ENCODE measurements at places on chromosomes 2 and 18. TPM values are rescaled to one million over a fixed set of nuclear protein-coding genes. Genes with fewer than 3 reads are reported as not detected.
A peak's percentile ranks its signal among the peaks of the same experiment; 100 is the strongest.

The CFC1 gene
- total RNA-seq, result not detected

The MARCHF7 gene
- total RNA-seq, result 80.0 TPM

- no peaks in the 10 kb centered on the region for H3K36me3 ChIP-seq
- no peak overlapping the region for H3K27ac ChIP-seq
- H3K4me3 ChIP-seq, result no peak overlapping the region
- no peak for DNase-seq
- H3K4me1 ChIP-seq, result no peaks in the 10 kb centered on the region
Measured at GRCh38 chr2:54475285-54475684, 19.2 kb downstream of the SPTBN1 start.

DNA sequence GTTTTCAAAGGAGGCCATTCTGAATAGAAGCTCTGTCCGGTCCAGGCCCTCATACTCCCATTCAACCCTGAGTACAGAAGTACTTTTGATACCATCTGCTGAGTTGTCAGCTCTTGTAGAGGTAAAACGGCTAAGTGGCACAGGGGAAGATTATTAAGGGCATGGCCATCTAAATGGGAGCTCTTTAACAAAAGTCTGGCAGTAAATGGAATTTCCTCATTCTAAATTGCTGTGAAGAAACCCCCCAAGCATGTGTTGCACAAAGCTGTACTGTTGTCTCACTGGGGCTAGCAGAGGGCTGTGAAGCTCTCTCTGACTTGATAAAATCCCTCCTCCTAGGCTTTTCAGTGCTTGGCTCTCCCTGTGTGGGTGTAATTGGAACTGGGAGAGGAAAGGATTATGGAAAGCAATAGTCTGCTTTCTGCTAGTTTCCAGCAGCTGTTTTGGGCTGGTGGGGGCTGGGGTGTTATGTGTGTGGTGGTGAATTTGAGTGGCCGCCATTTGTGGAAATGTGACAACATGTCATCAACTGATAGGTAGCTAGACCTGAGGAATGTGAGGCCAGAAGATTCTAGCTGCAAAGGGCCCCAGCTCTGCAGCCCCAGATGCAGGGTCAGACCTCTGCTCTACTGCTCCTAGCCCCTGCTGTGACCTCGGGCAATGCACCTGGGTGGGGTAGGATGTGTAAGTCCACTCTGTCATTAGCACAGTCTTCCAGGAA lies 65.1 kb downstream of the MAP4K4 start:
- H3K27me3 ChIP-seq, result no peaks in the 10 kb centered on the region
- no peak overlapping the region for H3K4me3 ChIP-seq
- DNase-seq, result no peak
- peaks cover 8% of the 10 kb centered on the region for H3K36me3 ChIP-seq

- H3K27me3 ChIP-seq, result peaks cover 70% of the 10 kb centered on the region
- no peaks in the 10 kb centered on the region for H3K4me1 ChIP-seq
- no peaks in the 10 kb centered on the region for H3K36me3 ChIP-seq
- H3K4me3 ChIP-seq, result no peak overlapping the region
Measured at GRCh38 chr2:69043736-69044400, 30.9 kb downstream of the ANTXR1 start.

GRCh38 chr18:60448487-60449267 lies 76.1 kb upstream of the MC4R start:
- no peak overlapping the region for H3K27ac ChIP-seq
- DNase-seq, result no peak
- H3K27me3 ChIP-seq, result no peaks in the 10 kb centered on the region
- H3K4me1 ChIP-seq, result no peaks in the 10 kb centered on the region
- no peaks in the 10 kb centered on the region for H3K36me3 ChIP-seq
- H3K4me3 ChIP-seq, result no peak overlapping the region

- no peaks in the 10 kb centered on the region for H3K4me1 ChIP-seq
- H3K4me3 ChIP-seq, result no peak overlapping the region
- H3K36me3 ChIP-seq, result no peaks in the 10 kb centered on the region
- H3K27me3 ChIP-seq, result no peaks in the 10 kb centered on the region
- DNase-seq, result no peak
Measured at GRCh38 chr2:83368916-83369315, 1090.2 kb downstream of the SUCLG1 start.

The CWC22 gene
- total RNA-seq, result 27.8 TPM

The ZSWIM2 gene
- total RNA-seq, result not detected

The RIOK3 gene
- 55.4 TPM for total RNA-seq

GRCh38 chr2:71713581-71714580 lies 260.5 kb downstream of the DYSF start:
- no peak overlapping the region for H3K4me3 ChIP-seq
- DNase-seq, result no peak
- no peaks in the 10 kb centered on the region for H3K36me3 ChIP-seq
- H3K4me1 ChIP-seq, result no peaks in the 10 kb centered on the region
- H3K27ac ChIP-seq, result no peak overlapping the region

The SESTD1 gene
- total RNA-seq, result 14.3 TPM

The RIT2 gene
- not detected for total RNA-seq

DNA sequence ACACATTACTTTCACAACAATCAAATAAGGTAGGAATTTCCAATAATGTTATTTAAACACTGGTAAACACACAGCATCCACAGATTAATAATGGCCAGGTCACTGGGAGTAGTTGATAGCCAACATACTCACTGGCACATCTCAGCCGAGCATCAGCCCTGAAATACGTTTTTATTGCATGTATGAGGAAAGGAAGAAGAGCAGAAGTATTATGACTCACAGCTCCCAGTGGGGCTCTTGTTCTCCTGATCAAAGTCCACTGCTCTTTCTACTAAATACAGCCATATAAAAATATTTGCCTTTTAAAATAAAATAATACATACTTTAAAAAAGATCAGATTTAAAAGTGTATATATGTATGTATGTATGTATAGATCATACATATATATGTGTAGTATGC lies 999.6 kb downstream of the SUCLG1 start:
- DNase-seq, result no peak
- no peaks in the 10 kb centered on the region for H3K4me1 ChIP-seq
- no peaks in the 10 kb centered on the region for H3K27me3 ChIP-seq
- H3K4me3 ChIP-seq, result no peak overlapping the region
- no peak overlapping the region for H3K27ac ChIP-seq
- no peaks in the 10 kb centered on the region for H3K36me3 ChIP-seq

DNA sequence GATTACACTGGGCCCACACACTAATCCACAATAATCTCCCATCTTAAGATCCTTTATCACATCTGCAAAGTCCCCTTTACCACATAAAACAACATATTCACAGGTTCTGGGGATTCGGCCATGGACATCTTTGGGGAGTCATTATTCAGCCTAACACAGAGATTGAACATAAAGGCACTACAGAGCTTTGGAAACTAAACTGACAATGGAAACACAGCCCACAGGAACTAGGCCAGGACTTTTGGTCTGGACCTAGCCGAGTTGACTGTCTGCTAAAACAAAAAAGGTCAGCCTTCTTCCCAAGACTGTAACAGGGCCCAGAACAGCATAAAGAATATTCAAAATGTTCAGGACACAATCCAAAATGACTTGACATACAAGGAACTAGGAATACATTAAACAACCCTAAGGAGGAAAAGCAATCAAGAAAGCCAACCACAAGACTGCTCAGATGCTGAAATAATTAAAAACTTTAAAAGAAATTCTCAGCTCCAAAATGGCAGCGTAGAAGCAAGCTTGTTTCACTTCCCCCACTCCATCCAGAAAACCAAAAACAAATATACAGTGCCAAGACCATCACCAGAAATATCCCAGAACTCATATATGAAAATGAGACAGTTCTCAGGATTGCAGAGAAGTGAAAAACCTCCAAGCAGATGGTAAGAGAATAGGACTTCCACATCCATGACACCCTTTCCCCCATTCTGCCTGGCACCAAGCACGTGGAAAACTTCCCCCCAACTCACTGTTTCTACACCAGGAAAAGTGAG lies 207.8 kb downstream of the ATAD2B start:
- no peak for DNase-seq
- no peak overlapping the region for H3K27ac ChIP-seq
- no peak overlapping the region for H3K4me3 ChIP-seq
- H3K4me1 ChIP-seq, result no peaks in the 10 kb centered on the region
- H3K36me3 ChIP-seq, result peaks cover 23% of the 10 kb centered on the region

DNA sequence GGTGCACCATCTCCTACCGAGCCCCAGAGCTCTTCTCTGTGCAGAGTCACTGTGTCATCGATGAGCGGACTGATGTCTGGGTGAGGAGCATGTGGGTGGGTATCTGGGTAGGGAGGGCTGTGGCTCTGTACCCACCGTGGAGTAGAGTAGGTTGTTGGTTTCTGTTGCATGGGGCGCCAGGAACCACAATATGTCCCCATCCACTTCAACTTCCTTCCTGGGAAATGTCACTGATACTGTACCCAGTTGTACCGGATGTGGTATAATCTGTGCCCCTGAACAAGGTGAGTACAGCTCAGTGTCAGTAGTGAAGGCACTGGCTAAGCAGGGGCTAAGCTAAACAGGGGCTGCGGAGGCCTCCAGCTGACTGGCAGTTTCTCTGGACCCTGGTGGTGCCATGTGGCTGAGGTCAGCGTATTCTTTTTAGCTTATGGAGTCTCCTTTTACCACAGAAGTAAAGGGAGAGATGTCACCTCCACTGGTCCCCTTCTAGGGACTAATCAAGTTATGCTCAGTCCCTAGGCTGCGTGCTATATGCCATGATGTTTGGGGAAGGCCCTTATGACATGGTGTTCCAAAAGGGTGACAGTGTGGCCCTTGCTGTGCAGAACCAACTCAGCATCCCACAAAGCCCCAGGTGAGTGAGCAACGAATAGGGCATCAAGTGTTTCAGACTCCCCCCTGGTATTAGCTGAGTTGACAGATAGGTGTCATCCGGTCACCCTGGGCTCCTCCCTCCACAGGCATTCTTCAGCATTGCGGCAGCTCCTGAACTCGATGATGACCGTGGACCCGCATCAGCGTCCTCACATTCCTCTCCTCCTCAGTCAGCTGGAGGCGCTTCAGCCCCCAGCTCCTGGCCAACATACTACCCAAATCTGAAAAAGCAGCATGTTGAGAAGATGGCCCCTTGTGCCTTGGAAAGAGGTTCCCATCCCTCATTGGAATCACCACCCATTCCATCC lies 2.7 kb downstream of the STK16 start:
- peaks cover 73% of the 10 kb centered on the region for H3K4me1 ChIP-seq
- peak overlapping the region; percentile 82 for H3K27ac ChIP-seq
- peak; percentile 50 for DNase-seq
- no peaks in the 10 kb centered on the region for H3K27me3 ChIP-seq

- no peak for DNase-seq
- H3K27ac ChIP-seq, result peak overlapping the region; percentile 97
- H3K27me3 ChIP-seq, result no peaks in the 10 kb centered on the region
- peak overlapping the region; percentile 94 for H3K4me3 ChIP-seq
Measured at GRCh38 chr2:30448866-30449265, 1.8 kb downstream of the LCLAT1 start.

- H3K4me3 ChIP-seq, result no peak overlapping the region
- no peaks in the 10 kb centered on the region for H3K27me3 ChIP-seq
- H3K27ac ChIP-seq, result no peak overlapping the region
- no peak for DNase-seq
- H3K4me1 ChIP-seq, result no peaks in the 10 kb centered on the region
- no peaks in the 10 kb centered on the region for H3K36me3 ChIP-seq
Measured at GRCh38 chr2:163011000-163011399, 172.4 kb upstream of the KCNH7 start.

- DNase-seq, result no peak
- peaks cover 7% of the 10 kb centered on the region for H3K27me3 ChIP-seq
Measured at GRCh38 chr18:23122334-23123229, 12.7 kb upstream of the CABLES1 start.

The VSNL1 gene
- not detected for total RNA-seq

The FAM124B gene
- total RNA-seq, result 2.0 TPM

- no peaks in the 10 kb centered on the region for H3K27me3 ChIP-seq
- no peak overlapping the region for H3K4me3 ChIP-seq
- no peaks in the 10 kb centered on the region for H3K4me1 ChIP-seq
- H3K36me3 ChIP-seq, result no peaks in the 10 kb centered on the region
- no peak overlapping the region for H3K27ac ChIP-seq
Measured at GRCh38 chr2:141162314-141162713, 968.5 kb downstream of the LRP1B start.

DNA sequence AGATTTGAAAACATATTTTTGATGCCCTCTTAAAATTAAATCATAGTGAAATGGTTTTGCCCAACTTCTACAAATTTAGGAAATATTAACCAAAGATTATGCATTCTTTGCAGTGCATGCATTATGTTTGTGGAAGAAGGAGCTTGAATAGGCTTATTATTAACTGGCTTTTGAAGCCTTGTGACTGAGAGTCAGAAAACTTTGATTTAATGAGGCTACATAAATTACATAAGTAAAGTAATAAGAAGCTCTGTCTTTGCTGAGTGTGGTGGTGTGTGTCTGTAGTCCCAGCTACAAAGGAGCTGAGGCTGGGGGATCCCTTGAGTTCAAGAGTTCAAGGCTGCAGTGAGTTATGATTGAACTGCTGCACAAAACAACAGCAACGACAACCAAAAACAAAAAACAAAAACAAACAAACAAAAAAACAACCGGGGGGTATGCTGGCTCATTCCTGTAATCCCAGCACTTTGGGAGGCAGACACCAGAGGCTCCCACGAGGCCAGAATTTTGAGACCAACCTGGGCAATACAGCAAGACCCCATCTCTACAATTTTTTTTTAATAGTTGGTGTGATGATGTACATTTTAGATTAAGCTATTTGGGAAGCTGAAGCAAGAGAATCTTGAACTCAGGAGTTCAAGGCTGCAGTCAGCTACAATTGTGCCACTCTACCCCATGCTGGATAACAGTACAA lies 57.0 kb upstream of the LRRTM4 start:
- H3K36me3 ChIP-seq, result no peaks in the 10 kb centered on the region
- no peak for DNase-seq
- H3K27me3 ChIP-seq, result no peaks in the 10 kb centered on the region
- no peak overlapping the region for H3K4me3 ChIP-seq
- no peaks in the 10 kb centered on the region for H3K4me1 ChIP-seq

- H3K27ac ChIP-seq, result no peak overlapping the region
- peaks cover 1% of the 10 kb centered on the region for H3K4me1 ChIP-seq
- H3K4me3 ChIP-seq, result no peak overlapping the region
- no peak for DNase-seq
- H3K36me3 ChIP-seq, result peaks cover 33% of the 10 kb centered on the region
- no peaks in the 10 kb centered on the region for H3K27me3 ChIP-seq
Measured at GRCh38 chr2:3420076-3420768, 40.7 kb downstream of the TRAPPC12 start.

- no peaks in the 10 kb centered on the region for H3K4me1 ChIP-seq
- H3K36me3 ChIP-seq, result no peaks in the 10 kb centered on the region
- H3K4me3 ChIP-seq, result no peak overlapping the region
- no peak overlapping the region for H3K27ac ChIP-seq
- H3K27me3 ChIP-seq, result no peaks in the 10 kb centered on the region
Measured at GRCh38 chr2:122263746-122264145, 508.3 kb downstream of the TSN start.

DNA sequence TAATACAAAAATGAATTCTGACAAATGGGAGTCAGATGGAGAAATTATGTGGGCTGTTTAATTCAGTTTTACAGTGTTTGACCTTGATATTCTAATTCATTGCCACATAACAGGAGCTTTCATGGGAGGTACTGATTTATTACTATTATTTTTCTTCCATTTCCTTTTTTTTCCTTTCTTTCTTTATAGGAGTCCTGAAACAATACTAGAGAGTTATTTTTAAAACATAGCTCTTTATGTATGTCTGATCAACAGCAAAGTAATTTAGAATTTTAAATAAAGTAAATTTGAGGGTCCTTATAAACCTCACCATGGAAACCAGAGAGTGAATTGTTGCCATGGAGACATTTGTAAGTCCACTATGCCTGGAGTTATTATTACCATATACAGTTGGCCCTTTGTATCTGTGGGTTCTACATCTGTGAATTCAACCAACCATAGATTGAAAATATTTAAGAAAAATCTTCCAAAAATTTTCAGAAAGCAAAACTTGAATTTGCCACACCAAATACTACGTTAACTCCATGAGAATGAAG lies 40.9 kb upstream of the PPP4R1 start:
- no peaks in the 10 kb centered on the region for H3K4me1 ChIP-seq
- H3K27ac ChIP-seq, result no peak overlapping the region
- H3K4me3 ChIP-seq, result no peak overlapping the region
